SJCRH30 (cell line): ENCODE measurements at places on chromosomes 12 and 14. TPM values are rescaled to one million over a fixed set of nuclear protein-coding genes. Genes with fewer than 3 reads are reported as not detected.

DNA sequence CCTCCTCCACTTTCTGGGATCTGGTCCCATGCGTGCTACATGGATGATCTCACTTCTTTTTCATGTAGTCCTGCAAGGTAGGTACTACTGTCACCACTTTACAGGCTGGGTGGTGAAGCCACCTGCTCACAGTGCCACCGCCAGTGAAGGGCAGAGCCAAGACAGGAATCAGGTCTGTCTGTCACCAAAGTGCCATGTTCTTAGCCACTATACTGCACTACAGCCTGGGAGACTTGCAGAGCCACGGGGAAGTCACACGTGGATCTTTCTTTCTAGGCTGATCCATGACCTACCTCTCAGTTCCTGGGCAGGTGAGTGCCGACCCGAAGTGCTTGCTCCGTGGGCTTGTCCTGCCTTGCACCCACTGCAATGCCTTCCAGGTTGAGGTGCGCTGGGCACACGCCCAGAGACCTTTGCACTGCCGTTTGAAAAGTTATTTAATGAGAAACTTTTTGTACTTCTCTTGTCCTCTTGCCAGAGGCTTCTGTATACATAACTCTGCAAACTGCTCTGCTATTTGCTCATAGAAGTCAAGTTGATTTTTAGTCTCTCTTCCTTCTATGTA lies 19.7 kb upstream of the CLMN start:
- peaks cover 3% of the 10 kb centered on the region; the same call in 1 of the 2 replicates for H3K4me1 ChIP-seq
- no peak for DNase-seq
- no peaks in the 10 kb centered on the region for H3K36me3 ChIP-seq
- H3K4me3 ChIP-seq, result no peak overlapping the region

DNA sequence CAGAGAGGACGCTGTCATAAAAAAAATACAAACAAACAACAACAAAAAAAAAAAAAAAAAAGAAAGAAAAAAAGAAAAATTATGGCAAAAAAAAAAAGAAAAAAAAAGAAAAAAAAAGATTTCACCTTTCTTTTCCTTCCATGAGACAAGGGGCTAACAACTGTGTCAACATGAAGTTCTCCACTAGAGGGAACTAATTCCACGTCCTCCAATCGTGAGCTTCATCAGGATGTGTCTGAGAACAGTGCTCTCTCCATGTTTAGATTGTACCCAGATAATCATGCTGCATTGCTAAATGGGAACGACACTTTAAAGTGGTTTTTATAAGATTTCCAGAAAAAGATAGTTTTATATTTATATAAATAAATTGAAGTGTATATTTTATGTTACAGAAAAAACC lies 96.2 kb upstream of the PTPRB start:
- H3K27ac ChIP-seq, result no peak overlapping the region
- no peak overlapping the region for H3K4me3 ChIP-seq
- no peaks in the 10 kb centered on the region for H3K36me3 ChIP-seq
- H3K27me3 ChIP-seq, result no peaks in the 10 kb centered on the region

DNA sequence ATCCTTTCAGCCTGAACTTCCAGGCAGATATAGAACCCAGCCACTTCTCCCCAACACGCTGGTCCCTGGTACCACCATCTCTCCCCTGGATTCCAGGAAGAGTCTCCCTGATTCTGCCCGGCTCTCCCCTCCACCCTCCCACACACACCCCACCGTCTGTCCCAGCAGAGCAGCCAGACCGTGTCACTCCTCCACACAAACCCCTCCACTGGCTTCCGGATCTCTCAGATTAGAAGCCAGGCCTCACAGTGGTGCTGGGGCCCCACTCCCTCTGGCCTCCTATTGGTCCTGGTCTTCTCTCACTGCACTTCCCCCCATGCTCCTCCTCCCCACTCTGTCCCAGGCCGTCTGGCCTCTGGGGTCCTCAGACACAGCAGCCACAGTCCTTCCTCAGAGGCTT lies 52.4 kb upstream of the CDKN3 start:
- no peak for DNase-seq
- H3K4me1 ChIP-seq, result peaks cover 17% of the 10 kb centered on the region
- no peak overlapping the region for H3K4me3 ChIP-seq
- H3K27ac ChIP-seq, result no peak overlapping the region
- H3K27me3 ChIP-seq, result no peaks in the 10 kb centered on the region

DNA sequence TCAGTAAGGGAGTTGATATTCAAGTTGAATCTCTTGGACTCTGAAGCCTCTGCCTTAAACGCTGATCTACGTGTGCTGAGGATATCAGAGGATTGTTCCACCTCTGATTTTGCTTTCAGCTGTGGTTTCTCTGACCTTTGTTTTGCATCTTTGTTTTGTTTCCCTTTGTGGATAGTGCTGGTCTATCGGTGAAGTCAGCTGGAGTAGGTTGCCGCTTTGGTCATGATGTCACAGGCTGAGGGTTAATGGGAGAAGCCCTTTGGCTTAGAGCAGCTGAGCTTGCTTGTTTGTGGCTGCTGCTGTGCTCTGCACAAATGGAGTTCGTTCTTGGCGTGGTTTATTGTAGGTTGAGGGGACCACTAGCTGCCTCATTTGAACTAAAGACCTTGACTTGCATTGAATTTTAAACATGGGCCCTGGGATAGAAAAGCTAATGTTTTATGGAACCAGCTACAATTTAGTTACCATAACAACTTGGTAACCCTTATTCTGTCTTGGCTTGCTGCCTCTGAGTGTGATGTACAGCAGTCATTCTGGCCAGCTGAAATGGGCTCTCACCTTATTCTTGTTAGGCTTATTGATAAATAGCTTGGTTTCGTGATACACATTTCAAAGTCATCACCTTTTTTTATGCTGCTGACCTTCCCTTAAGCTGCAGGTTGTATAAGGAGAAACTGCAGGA lies 284.5 kb upstream of the E2F7 start:
- H3K36me3 ChIP-seq, result no peaks in the 10 kb centered on the region
- no peak for DNase-seq
- H3K4me3 ChIP-seq, result no peak overlapping the region
- no peaks in the 10 kb centered on the region for H3K4me1 ChIP-seq
- no peaks in the 10 kb centered on the region for H3K27me3 ChIP-seq
- no peak overlapping the region for H3K27ac ChIP-seq

GRCh38 chr12:89212339-89212771 lies 139.9 kb downstream of the DUSP6 start:
- H3K4me1 ChIP-seq, result peaks cover 12% of the 10 kb centered on the region
- no peaks in the 10 kb centered on the region for H3K27me3 ChIP-seq
- DNase-seq, result no peak
- no peaks in the 10 kb centered on the region for H3K36me3 ChIP-seq

DNA sequence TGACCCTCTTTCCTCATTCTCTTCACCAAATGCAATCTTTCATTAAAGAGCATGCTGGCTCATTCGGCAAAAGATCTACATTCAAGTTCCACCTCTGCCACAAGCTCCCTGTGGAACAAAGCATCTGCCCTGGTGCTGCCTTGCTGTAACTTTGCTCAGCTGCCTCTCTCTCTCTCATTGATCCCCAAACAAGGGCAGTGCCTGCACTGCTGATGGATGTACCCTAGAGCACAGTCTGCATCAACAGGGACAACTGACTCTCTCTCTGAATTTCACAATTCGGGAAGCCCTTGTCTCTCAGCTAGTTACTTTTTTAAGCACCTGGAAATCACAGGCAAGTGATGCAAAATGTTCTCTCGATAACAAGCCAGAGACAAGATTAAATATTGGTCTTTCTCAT lies 174.0 kb upstream of the DIO2 start:
- no peaks in the 10 kb centered on the region for H3K27me3 ChIP-seq
- no peak overlapping the region for H3K4me3 ChIP-seq
- H3K27ac ChIP-seq, result no peak overlapping the region
- H3K4me1 ChIP-seq, result peaks cover 27% of the 10 kb centered on the region
- no peaks in the 10 kb centered on the region for H3K36me3 ChIP-seq

DNA sequence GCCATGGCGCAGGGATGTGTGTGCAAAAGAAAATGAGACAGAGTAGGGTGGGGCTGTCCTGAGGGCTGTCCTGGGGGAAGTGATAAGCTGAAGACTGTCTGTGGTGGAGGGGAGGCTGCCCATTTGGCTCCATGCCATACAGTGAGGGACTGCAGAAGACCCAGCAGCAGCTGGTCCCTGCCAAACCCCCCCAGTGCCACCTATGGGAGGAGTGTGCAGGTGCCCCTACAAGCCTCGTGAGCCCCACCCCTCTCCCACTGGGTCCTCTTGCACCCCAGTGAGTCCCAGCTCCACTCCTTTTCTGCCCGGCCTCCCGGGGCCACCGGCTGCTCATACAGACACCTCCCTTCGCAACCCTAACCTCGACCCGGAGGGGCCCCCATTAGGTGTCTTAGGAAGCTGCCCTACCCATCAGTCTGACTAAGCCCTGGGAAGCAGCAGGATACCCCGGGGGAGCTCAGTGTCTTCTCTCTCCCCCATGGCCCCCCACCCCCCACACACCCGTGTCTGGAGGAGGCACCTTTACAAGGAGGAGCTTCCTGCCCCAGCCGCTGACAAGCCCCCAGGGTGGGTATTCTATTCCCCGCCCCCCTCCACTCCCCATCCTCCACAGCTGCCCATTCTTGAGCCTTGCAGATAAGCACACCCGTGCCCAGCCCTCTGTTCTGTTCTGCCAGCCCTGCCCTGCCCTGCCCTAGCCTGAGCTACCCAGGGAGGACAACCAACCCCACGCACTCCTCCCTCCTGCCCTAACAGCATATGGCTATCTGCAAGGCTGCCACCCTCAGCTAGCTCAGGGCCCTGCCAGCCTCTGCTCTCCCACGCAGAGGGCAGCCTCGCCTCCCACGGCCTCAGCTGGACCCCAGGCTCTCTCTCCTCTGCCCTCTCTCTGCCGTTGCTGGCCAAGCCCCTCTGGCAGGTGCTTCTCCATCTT lies 41.9 kb downstream of the SLC6A12 start:
- no peaks in the 10 kb centered on the region for H3K36me3 ChIP-seq
- peaks cover 32% of the 10 kb centered on the region; the same call in 1 of the 2 replicates for H3K27me3 ChIP-seq
- no peak overlapping the region for H3K27ac ChIP-seq
- DNase-seq, result no peak

The C12orf42 gene
- total RNA-seq, result not detected in 2 replicates

The SYNDIG1L gene
- not detected in 2 replicates for total RNA-seq
